HFF-Myc (cell line): ENCODE measurements at places on chromosomes 11 and 22.

DNA sequence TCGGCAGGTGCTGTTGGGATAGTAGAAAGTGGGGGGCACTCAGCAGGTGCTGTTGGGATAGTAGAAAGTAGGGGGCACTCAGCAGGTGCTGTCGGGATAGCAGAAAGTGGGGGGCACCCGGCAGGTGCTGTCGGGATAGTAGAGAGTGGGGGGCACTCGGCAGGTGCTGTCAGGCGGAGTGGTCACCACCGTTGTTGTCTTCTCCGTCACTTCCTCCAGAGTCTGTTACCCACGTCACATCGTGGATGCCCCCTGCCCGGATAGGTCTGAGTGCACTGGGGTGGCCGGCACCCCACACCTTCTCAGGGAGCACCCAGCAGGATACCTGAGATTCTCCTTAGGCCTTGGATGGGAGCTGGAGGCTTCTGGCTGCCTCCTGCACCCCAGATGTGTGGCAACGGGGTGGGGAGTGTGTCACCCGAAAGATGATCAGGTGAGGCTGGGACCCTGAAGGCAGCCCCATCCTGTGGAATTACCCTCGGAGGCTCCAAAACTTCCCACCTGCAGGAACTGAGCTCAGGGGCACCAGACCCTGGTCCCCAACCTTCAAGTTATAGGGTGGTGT is 24.1 kb upstream of the KRTAP5-7 start:
- DNase-seq, result no peak

DNA sequence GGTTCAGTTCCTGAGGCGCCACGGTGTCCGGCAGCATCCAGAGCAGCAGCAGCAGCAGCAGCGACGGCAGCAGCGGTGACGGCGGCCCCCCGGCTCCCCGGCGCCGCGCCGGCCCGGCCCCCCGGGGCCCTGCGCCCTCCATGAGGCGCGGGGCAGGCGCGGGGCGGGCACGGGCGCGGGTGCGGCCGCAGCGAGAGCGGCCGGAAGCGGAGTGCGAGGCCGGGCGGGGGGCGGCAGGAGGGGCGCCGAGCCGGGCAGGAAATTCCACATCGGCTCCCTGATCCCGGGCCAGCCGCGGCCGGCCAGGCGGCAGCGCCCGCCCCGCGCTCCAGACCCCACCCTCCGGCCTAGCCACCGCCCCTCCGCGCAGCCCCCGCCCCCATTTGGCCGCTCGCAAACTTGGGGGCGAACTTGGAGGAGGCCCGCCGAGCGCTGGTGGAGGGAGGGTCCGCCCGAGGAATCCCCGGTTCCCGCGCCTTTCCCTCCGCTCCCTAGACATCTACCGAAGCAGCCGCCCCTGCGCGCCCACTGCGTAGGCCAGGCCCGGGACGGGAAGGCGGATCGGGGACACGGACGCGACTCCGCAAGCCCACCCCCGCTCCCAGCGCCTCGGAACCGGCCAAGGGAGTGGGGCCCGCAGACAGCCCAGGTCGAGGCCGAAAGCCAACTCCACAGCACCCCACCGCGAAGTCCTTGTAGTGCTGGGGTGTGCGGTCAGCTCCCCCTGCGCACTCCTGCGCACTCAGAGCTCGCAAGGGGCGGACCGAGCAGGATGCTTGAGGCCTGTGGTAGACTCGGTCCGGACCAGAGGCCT is at the start of gene SCARF2:
SCARF2 (minus strand) TSS at position 213 of the 814 bp plus-strand sequence; CDS start at position 142, 71 bp downstream.
- DNase-seq, result no peak

GRCh38 chr11:19025481-19026406 is 34.8 kb downstream of the MRGPRX2 start:
- DNase-seq, result no peak

- DNase-seq, result no peak
Measured at GRCh38 chr22:45763236-45763624, 91.6 kb downstream of the ATXN10 start.

- DNase-seq, result no peak
Measured at GRCh38 chr11:125053167-125053566, 9.9 kb upstream of the SLC37A2 start.

- no peak for DNase-seq
Measured at GRCh38 chr22:19874307-19875060, 19.8 kb upstream of the GNB1L start.

GRCh38 chr11:85257837-85258236 is 369.3 kb downstream of the DLG2 start:
- DNase-seq, result no peak

GRCh38 chr11:67583247-67584204 is at the start of gene GSTP1:
Gene GSTP1 (plus strand): TSS chr11:67583812. CDS start chr11:67583844, 32 bp downstream.
- DNase-seq, result peak; percentile 58
